HepG2 (cell line): ENCODE measurements at places on chromosomes 16 and 17. TPM values are rescaled to one million over a fixed set of nuclear protein-coding genes. Genes with fewer than 3 reads are reported as not detected.

The GLIS2 gene
- 0.24 and 0.29 TPM in 2 replicates for total RNA-seq

The DHODH gene
- total RNA-seq: 12.7 and 16.4 TPM in 2 replicates

DNA sequence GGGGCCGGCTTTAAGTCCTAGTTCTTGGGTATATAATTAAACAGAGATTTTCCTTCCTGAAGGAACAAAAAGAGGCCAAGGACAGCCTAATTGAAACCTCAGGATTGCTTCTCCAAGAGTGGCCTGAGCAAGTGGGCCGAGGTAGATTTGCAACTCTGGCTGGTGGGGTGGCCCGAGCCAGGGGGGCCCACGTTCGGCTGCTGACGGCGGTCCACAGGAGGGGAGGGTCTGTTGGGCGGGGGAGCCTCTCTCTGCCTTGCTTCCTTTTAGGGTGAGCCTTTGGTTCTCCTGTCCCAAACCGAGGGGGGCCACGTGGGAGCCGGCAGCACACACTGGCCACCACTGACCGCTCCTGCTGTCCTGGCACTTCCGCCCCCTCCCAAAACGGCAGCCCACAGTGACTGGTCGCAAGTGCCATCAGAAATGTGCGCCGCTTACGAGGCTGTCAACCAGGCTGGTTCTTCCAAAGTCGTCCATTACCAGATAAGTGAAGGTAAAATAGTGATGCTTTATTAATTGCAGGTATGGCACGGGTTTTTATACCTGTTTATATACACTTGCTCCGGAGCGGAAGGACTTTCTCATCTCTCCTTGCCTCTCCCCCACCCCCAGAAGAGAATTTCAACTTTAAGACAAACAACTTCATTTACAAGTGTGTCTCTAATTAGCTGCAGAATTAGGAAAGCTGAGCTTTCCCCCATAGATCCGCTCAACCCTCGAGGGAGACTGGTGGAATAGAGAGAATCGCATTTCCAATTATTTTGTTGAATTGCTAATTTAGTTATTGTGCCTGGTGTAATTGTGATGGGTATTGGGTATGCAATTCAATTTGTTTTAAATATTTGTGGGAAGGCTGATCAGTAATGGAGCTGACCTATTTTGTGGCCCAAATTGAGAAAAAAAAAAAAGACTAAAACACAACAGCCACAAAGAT is 117.8 kb downstream of the AATF start:
- no peak for DNase-seq

GRCh38 chr17:62995377-62995885 is 29.4 kb downstream of the TANC2 start:
- peak; percentile 20 for DNase-seq

DNA sequence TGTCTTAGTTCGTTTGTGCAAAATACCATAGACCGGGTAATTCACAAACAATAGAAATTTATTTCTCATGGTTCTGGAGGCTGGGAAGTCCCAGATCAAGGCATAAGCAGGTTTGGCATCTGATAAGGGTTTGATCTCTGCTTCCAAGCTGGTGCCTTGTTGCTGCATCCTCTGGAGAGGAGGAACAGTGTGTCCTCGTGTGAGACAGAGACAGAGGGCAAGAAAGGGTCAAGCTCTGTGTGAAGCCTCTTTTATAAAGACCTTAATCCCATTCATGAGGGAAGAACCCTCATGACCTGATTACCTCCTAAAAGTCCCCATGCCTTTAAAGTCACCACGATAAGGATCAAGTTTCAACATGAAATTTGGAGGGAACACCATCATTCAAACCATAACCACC is 55.8 kb upstream of the TANC2 start:
- DNase-seq: no peak

DNA sequence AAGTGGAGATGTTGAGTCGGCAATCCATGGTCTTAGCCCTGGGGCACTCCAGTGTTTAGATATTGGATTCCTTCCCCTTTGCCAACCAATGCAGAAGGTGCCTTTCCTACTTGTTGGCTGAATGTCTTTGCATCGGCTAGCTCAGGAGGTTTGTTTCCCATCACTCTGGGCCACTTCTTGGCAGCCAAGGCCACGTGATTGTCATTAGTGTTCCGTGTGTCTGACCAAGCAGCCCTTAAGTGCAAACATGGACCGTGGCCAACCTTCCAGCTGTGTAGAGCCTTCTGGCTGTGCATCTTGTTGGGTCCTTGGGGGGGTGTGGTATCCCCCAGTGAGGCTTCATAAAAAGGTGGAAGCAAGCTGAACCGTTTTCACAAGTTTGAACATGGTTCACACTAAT is 66.0 kb downstream of the GNAO1 start:
- no peak for DNase-seq

The TEX19 gene
- 1.3 and 1.8 TPM in 2 replicates for total RNA-seq

GRCh38 chr16:82580298-82580890 is 46.4 kb upstream of the CDH13 start:
- DNase-seq: peak; percentile 16

The HLF gene
- total RNA-seq: 197 and 202 TPM in 2 replicates

The DNASE1L2 gene
- 0.11 and 0.44 TPM in 2 replicates for total RNA-seq

GRCh38 chr17:51537996-51538550 is 277.7 kb downstream of the UTP18 start:
- no peak for DNase-seq

- no peak for DNase-seq
Measured at GRCh38 chr16:4477966-4478365, 1.8 kb downstream of the HMOX2 start.

- DNase-seq: no peak
Measured at GRCh38 chr17:325270-326009, 27.2 kb downstream of the RPH3AL start.

DNA sequence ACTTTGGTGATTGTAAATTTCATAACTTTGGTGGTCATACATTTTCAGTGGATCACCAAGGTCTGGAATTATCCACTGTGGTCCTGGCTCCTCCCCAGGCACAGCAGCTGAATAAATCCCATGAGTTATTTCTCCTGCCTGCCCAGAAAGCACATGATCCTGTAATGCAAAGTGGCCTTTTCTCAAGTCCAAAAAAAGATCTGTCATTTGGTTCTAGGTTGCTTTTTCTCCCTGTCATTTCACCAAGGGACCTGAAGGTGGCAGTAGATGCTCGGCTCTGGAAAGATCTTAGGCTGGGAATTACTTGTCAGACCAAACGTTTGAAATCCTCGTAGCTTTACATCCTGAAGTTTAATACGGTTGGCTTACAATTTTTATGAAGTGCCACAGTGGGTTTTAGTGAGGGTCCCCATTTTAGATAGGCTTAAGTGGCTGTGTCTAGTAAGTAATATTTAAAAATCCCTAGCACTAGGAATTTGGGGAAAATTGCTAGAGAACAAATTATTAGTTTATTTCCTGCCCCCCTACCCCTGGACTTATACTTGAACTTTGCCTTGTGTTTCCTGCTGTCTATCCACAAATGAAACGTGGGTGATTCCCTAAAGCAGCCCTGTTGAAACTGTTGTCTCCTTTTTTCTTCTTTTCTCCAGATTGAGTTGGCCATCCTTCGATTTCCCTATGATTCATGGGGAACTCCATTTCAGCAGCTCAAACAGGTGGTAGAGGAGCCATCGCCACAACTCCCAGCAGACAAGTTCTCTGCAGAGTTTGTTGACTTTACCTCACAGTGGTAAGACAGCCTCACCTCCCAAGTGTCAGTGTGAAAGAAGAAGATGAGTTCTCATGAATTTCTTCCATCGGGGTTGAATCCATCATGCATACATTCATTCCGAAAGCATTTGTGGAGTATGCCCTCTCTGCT is 111.7 kb downstream of the MAP2K6 start:
- DNase-seq: peak; percentile 65

DNA sequence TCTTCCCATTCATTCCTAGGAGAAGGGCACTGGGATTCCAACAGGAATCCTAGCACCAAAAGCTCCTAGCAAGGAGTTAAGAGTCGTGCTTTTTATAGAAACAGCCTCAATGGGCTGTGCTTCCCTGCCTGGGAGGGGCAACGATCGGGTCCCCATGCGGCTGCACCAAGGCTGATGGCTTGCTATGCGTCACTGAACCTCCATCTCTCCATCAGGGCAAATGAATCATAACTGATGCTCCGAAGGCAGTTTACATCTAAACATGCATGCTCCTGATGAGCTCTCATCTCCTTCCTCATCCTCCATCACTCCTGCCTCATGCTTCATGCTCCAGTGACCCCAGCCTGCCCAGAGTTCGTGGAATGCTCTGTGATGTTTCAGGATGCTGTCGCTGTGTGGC is 270.5 kb downstream of the FOXL1 start:
- DNase-seq: no peak

The P3H4 gene
- 13.5 and 37.1 TPM in 2 replicates for total RNA-seq

GRCh38 chr17:48129981-48130380 is 22.4 kb downstream of the SNX11 start:
- DNase-seq: no peak

The DPEP3 gene
- total RNA-seq: not detected in 2 replicates

DNA sequence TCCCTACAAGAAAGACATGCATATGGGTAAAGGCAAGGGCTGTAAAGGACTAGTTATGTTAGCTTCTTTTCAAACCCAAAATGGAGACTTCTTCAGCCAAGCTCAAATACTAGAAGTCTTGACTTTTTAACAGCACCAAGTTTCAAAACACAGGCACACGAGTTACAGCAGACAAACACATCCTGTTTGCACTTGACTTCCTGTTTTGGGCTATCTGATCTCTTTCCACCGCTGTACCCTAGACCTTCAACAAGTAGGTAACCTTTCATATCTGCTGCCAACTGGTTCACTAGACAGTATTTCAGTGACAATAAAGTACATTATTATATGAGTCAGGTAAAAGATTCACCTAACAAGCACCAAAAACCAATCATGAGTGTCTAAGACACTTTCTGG is 12.3 kb downstream of the RFFL start:
- DNase-seq: peak; percentile 81

GRCh38 chr17:69430488-69430887 is 16.0 kb downstream of the MAP2K6 start:
- no peak for DNase-seq

The HAGHL gene
- total RNA-seq: 3.4 and 4.7 TPM in 2 replicates

DNA sequence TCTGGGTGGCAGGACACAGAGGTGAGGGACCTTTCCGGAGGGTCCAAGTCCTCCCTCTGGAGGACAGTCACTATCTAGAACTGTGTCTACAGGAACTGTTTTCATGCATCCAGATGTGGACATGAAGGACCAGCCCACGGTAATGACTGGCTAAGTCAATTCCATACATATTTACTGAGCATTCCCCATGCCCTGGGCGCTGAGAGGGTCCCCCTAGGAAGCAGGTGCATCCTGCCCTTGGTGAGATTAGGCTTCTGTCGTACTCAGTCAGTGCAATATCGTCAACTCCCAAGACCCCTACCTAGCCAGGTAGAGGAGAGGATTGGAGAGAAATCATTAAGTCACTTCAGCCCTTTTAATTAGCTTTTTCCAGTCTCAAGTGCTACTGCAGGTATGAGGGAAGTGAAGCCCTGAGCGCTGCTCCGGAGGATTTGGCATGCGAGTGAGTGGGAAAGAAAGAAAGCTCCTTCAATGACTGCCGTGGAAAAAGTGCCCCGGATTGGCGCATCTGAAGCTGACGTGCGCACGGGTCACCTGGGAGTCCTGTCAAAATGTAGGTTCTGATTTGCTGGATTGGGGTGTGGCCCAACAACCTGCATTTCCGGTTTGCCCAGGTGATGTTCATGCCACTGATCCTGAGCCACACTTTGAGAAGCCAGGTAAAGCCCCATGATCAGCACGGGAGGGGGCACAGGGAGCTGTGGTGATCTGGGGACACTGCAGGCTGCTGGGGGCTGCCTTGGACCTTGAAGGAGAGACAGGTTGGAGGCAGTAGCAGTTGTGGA is 367.4 kb upstream of the TNRC6C start:
- no peak for DNase-seq

The CENPN gene
- total RNA-seq: 129 and 193 TPM in 2 replicates

DNA sequence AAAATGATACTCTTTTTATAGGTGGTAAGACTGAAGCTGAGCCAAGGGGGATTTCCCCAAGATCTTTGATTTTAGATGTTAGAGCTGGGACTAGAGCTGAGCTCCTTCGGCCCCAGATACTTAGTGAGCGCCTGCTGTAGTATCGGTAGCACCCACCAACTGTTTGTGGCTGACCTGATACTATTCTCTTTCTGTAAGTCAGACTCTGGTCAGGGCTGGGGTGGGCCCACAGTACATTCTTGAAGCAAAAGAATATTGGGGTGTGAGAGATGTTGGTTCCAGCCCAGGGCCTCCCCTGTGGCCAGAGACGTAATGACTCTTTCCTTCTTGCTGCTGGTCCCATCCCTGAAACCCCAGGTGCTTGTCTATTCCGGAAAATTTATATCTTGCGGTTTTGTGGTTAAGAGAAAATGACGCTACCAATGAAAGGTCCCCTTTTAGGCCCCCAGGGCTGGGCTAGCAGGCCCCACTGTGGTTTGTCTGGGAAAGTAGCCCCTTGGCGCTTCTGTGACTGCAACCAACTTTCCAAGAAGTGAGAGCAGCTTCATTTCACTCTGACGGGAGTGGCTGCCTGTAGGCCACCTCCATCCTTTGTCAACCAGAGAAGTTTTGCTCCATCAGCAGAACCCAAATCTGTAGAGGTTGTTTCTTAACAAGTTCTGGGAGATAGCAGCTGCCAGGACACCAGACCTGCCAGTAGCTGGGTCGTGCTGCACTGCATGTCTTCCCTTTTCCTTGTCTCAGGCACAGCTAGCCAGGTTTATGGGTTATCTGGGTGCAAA is 86.4 kb upstream of the LGALS9 start:
- DNase-seq: no peak

GRCh38 chr16:74078511-74079231 is 217.9 kb upstream of the PSMD7 start:
- no peak for DNase-seq

The BLMH gene
- 41.0 and 61.9 TPM in 2 replicates for total RNA-seq

The WDR45B gene
- total RNA-seq: 86.2 and 88.8 TPM in 2 replicates

The CLDN7 gene
- total RNA-seq: not detected in 2 replicates

GRCh38 chr17:31786796-31787481 is 72.1 kb downstream of the COPRS start:
- no peak for DNase-seq

The PAQR4 gene
- 15.6 and 24.8 TPM in 2 replicates for total RNA-seq

The CACNG5 gene
- not detected in 2 replicates for total RNA-seq

DNA sequence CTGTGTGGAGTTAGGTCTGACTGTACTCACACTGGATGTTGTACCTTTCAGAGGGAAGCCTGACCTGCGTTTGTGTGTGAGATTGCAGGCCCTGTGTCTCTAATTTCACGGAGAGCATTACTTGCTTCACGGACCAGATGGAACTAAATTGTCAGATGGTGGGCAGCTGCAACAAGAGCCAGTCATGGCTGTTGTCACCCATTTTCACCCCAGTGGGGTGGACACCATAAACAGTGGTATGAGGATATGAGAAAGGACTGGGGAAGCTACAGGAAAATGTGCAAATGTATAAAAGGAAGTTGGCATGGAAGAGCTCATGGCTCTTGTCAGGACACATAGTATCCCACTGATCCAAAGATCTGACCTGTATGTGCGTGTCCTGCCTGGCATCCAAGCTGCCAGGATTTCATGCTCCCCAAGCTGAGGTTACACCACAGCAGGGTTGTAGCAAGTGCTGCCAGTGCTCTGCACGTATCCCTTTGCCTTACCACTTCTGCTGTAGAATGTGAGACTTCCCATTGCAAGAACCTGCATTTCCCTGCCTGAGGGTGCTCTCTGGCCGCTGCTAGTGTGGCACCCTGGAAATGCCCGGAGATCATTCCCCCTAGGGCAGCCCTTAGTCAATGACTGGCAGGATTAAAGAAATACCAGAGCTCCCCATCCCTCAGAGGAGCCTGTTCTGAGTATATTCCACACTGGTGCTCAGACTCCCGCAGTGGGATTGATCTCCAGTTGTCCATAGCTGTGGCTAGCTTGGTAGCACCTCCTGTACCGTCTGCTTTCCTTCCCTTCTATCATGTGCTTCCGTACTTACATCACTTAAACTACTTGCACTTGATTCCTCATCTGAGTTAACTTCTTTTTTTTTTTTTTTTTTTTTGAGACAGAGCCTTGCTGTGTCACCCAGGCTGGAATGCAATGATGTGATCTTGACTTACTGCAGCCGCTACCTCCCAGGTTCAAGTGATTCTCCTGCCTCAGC is 70.4 kb upstream of the TANC2 start:
- no peak for DNase-seq

The SPNS2 gene
- not detected in 2 replicates for total RNA-seq
